Activated naive CD4-positive, alpha-beta T cell treated with Interleukin-2 at 50 U/mL for 16 hours (primary cell): ENCODE measurements at places on chromosomes 13 and 19.
A peak's percentile ranks its signal among the peaks of the same experiment; 100 is the strongest.

DNA sequence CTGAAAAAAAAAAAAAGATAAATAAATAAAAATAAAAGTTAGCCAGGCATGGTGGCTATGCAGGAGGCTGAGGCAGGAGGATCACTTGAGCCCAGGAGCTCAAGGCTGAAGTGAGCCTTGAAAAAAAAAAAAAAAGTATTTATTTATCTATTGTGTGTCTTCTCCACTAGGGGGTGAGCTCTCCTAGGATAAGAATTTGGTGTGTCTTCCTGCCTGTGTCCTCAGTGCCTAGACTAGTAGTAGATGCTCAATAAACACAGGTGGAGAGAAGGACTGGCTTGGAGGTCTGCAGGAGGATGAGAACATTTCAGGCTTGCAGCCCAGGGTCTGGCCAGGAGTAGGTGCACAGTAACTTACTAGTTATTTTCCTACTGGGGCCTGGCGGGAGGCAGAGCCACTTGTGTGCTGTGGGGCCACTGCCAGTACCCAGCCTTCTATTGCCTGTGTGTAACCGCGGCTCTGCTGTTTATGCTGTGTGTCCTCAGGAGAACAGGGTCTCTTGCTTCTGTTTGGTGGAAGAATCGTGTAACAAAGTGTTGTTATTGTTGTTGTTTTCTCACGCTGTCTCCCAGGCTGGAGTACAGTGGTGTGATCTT, 5.4 kb downstream of the LMTK3 start:
- DNase-seq = no peak

- DNase-seq = no peak
Observed at GRCh38 chr13:36261976-36262375, 35.6 kb downstream of the CCDC169 start.

- no peak for DNase-seq
Observed at GRCh38 chr13:26621731-26622401, 64.4 kb downstream of the WASF3 start.

- DNase-seq = no peak
Observed at GRCh38 chr13:42333613-42334328, 61.8 kb downstream of the AKAP11 start.

GRCh38 chr19:50794876-50795663, 4.9 kb downstream of the ACP4 start:
- DNase-seq = no peak

- no peak for DNase-seq
Observed at GRCh38 chr13:98349731-98350305, 172.7 kb upstream of the RNF113B start.

- DNase-seq = no peak
Observed at GRCh38 chr19:9078651-9079050, 8.2 kb upstream of the OR1M1 start.

DNA sequence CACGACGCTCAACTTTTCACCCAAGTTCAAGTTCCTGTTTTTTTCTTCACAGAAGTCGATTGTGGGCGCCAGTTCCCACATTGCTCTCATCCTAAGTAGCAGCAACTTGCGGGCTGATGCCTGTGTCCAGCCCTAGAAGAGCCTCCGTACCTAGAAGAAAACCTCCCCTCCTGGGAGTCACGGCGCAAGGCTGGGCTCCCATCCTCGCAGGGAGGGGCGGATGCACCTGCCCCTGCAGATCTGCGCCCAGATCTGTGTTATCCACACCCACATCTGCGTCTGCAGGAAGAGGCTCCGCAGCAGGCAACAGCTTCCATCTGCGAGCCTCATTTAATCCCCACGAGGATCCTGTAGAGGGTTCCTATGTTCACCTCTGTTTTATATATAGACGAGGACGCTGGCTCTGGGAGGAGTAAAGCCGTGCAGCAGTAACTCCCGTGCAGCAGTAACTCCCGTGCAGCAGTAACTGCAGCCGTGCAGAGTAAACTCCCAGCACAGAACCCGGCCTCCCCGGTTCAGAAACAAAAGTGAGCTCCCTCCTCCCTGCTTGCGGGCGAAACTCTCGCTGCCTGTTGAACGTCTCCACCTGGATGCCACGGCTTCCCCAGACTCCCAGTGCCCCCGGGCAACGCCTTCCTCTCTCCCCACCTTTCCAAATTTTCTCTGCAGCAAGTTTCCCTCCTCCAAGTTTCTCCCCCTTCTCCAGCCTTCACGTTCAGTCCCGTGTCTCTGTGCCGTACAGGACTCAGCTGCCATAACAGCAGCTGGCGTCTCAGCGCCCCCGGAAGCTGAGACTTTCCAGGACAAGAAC, 23.5 kb upstream of the LAIR1 start:
- DNase-seq = peak; percentile 42

DNA sequence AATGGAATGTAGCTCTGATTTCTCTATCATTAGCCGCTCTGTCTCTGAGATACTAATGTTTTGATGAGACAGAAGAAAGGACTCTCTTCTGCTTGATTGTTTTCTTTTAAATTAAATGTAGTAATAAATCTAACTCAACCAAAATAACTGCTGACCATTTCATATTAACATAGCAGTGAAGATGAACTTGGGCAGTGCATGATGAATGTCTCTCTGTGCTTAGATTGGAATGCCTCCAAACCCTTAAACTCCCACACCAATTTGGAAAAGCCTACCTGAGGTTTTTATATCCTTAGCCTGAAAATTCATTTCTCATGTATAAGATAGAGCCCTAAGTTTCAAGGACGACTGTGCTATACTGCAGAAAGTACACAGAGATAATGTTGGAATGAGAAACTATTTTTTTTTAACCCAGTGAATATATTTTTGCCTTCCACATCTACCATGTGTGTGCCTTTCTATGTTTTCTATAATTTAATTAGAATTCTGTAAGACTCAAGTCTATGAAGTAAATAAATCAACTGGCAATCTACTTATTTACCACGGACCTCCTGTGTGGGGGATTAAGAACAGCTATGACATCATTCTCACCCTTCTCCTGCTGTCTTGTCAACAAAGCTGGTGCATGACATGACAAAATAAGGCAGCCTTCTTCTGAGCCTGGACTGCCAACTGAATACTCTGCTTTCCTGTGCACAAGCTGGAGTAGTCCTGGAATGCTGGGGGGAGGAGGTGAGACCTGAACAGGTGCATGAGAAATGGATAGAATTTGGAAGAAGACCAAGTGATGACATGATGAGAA, 155.5 kb downstream of the FGF9 start:
- no peak for DNase-seq
